Suppressor macrophage treated with lipopolysaccharide for 4 hours (primary cell): ENCODE measurements at places on chromosomes 2 and 18.

- no peak for DNase-seq
Measured at GRCh38 chr2:185187421-185187820, 551.2 kb upstream of the FSIP2 start.

GRCh38 chr2:220334210-220334609 is 706.8 kb downstream of the SLC4A3 start:
- DNase-seq: no peak

GRCh38 chr18:57207124-57207916 is 60.4 kb downstream of the BOD1L2 start:
- DNase-seq: no peak

DNA sequence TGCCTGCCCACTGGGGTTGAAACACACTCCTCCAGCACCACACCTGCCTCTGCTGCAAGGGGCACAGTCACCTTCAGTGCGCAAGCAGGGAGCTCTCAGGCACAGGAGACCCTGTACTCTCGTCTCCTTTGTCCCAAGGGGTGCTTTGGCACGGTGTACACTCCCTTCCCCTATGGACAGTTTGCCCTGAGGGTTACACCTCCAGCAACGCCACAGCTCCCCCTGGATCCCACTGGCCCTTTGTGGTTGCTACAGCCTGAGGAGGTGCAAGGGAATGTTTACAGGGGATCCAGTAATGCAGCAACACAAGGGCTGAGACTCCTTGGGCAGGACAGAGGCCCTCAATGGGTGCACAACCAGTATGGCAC is 45.2 kb upstream of the FAM117B start:
- DNase-seq: no peak

GRCh38 chr2:73089270-73090030 is 17.9 kb upstream of the SFXN5 start:
- DNase-seq: no peak

DNA sequence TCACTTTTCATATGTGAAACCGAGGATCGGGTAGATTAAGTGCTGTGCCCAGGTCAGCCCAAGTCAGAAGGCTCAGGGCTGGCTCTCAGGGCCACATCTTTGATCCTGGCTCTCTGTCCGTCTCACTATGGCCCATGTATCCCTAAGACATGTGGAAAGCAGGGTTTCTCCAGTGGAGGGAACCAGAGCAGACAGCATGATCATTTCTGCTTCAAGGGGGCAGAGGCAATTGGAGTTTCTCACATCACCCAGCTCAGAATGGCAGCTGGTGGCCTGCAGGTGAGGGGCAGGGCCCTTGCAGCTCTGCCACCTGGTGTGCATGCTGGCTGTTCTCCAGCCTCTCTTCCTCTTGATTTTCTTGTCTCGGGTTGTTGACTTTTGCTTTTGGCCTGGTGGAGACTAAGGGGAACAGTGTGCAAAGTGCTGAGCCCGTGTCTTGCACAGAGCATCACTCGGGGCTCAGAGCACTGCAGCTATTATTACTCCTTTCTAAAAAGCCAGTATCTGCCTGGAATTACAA is 27.0 kb downstream of the LDLRAD4 start:
- DNase-seq: no peak
